ENCODE measurements at places on chromosomes 12 and 14.

GRCh38 chr12:22248571-22249115, 85.9 kb downstream of the ST8SIA1 start:
- no peak for DNase-seq

DNA sequence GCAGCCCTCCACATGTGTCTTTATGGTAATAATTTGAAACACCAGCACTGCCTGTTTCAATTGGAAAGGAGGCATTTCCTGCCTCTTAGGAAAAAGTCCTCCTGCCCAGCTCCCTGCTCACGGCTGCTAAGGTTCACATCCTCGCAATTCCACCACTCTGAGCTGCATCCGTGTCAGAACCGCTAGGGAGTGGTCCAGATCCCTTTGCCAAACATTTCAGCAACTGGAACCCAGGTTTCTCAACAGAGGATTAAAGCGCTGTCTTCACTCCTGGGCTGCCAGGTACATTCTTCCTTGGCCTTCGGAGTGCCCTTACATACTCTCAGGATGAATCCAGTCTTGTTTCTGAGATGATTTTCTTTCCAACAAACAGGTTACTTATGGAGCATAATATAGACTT, 23.3 kb downstream of the C14orf132 start:
- no peak for DNase-seq

DNA sequence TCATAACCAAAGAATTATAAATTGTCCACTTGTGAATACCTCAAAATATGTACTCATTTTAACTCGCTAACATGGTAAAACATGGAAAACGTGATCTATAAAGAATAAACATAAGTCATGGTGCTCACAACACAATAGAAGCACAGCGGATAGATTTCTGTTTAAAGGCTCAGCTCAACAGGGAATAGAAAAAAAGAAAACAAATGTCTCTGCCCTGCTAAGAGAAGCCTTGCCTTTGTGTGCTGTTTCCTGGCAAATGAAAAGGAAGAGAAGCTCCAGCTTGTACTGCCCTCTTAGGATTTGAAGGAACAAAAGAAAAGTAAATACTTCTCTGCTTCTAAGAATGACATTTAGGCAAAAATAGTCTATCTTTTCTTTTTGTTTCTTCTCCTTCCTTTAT, 121.0 kb upstream of the KRR1 start:
- no peak for DNase-seq

DNA sequence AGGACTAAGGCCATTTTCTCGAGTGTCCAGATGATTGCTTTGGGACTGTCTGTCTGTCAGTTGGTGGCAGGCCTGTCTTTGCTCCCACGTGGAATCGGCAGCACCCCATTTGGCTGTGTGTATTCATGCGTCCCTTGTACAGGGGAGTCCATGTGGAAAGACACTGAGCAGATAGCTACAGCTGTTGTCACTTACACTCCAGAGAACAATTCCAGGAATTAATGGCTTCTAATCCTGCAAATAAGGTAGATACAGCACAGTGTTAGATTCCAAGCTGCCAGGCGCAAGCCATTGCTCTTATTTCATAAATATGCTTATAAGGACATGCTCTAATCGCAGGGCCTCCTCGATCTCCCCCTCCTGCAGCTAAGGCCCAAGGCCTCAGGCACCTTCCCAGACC, 208.8 kb downstream of the VRK1 start:
- DNase-seq, result no peak

- DNase-seq, result no peak
Observed at GRCh38 chr14:24814346-24814745, 180.4 kb upstream of the GZMB start.

DNA sequence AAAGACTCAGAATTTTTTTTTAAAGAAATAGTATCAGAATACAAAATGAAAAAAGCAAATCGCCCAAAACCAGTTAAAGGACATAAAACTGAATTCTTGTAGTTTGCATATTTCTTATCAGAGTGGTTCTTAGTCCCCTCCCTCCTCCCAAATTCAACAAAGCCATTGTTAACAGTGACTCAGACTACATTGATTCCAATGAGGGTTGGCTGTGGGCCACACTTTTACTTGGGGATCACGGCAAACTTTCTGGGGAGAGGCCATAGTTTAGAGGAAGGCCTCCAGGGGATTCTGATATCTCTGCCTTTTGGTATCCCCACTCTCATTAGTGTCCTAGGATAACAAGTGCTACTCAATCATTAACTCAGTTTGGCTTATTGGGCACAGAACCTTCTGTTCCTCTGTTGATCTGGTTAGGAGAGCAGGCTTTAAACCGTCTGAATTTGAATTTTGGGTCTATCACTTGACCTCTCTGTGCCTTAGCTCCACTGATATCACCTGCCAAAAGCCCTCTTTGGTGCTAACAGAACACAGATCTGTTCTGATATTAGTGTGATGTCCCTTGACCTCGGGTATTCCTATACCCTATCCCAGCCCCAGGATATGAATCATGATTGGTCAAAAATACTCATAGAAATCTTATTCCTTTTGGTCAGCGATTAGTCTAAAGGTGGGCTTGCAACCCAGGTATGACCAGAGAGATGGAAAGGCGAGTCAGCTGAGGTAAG, 45.2 kb upstream of the APPL2 start:
- DNase-seq, result peak; percentile 19

DNA sequence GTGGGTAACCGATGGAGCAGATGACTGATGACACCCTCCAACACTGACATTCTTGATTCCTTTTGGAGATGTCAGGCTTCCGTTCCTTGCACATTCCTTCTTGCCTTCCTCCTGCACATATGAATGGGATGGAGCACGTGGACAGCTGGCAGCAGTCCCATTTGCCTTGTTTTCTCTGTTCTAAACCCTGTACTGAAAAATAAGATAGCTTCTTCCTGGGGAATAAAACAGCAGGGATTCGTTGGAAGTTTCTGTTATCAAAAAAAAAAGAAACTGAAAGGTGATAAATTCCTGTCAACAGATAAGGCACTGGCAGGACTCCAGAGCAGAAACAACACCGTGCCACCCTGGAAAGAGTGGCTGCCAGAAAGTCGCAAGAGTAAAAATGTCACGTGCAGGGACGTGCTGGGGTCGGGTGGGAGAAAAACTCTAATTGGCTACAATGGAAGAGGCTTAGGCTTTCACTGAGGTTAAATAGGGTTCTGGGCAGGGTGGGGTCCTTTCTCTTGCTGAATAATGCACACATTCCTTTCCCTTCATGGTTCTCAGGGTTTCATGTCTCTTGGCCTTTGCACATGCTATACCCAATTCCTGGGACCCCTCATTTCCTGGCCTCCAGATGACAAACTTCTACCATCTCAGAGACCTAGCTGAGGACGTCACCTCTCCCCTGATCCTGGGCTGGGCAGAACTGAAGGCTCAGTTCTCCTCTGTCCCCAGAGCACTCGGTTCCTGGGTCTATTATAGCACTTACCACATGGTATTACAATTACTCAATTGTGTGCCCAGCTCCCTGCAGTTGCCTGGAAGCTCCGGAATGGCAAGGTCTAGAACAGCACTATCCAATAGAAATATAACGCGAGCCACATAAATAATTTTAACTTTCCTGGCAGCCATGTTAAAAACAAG, 7.0 kb upstream of the NUAK1 start:
- DNase-seq, result peak; percentile 28

DNA sequence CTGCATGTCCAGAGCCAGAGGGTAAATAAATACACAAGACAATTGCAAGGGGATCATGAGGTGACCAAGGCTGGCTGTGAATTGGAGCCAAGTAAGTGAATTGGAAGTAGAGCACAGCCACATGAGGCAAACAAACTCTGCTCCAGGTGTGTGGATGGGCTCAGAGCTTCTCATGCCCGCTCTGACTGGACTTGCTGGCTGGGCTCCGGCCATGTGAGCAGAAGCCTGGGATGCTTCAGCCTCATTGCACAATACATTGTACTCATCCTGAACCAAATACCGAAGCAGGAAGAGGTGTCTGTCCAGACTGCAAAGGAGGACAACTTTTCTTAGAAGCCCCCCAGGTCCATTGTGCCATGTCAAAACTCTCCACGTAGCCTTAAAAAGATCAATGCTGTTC, 193.0 kb downstream of the TTC8 start:
- no peak for DNase-seq

DNA sequence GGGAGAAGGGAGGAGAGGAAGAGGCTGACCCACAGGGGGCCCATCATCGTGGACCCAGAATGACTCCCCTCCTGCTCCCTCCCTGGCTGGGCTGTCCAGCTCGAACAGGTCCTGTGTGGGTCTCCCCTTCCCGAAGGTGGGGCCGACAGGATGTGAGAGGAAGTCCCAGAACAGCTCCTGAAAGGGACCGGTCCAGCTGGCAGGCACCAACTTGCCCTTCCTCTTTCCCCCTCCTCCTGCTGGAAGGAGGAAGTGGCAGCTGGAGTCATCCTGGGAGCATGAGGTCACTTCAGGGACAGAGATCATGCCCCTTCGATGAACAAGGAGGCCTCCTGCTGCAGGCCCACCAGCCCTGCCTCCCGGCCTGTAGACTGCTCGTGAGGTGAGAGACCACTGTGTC, 35.0 kb upstream of the BEGAIN start:
- no peak for DNase-seq

DNA sequence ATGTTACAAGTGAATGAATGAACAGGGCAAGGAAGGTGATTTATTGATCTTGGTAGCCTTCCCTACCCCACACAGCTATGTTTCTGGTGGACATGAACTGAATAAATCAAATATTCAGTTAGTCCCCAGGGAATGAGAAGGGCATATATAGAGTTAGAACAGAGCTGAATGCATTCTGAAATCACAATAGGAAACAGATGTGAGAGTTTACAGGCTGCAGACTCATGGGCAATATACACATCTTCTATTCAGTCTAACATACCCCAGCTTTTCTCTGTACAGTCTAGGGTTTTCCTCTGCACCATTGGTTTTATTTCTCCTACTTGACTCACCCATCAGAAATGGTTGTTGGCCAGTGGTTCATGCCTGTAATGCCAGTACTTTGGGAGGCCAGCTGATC, 7.3 kb upstream of the STX2 start:
- DNase-seq, result no peak

DNA sequence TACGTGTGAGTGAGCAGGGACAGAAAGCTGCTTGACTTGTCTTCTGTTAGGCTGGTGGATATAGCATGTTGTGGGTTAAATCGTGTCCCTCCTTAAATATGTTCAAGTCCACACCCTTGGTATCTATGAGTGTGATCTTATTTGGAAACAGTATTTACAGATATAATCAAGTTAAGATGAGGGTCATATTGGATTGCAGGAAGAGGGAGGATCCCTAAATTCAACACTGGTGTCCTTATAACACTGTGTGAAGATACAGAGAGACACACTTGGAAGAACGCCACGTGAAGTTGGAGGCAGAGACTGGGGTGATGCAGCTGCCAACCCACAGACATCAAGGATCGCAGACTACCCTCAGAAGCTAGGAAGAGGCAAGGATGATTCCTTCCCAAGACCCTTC, 275.2 kb upstream of the SSTR1 start:
- no peak for DNase-seq

DNA sequence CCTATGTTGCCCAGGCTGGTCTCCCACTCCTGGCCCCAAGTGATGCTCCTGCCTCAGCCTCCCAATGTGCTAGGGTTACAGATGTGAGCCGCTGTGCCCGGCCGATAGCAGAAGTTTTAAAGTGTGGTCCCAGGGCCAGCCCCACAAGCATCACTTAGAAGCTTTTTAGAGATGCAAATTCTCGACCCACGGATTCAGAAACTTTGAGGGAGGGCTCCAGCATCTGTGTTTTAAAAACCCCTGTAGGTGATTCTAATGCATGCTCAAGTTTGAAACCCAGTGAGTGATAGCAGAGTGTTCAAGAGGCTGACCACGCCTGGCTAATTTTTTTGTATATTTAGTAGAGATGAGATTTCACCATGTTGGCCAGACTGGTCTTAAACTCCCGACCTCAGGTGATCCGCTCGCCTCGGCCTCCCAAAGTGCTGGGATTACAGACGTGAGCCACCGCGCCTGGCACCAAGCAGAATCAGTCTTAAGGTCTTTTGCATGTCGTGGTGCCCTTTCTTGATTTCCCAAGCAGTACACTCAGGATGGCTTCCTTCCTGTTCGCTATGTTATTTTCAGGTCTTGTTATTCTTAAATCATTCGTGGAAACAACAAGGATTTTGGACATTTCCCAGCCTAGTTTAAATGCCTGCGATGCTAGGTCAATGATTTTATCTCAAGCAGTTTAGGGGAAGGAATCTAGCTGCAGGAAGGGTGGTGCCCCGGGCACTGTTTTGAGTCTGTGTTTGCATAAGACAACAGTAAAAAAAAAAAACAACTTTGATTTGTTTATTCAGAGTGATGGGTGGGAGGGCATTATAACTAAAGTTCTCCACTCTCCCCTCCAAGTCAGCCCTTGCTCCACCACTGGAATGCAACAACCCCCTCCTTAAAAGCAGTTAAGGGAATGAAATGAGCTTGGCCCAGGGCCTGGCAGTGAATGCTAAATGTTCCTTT, 9.2 kb upstream of the RILPL2 start:
- DNase-seq, result peak; percentile 62

GRCh38 chr12:2501464-2502191, 293.1 kb upstream of the FKBP4 start:
- no peak for DNase-seq

- DNase-seq, result no peak
Observed at GRCh38 chr12:47698055-47698454, 7.8 kb downstream of the RPAP3 start.

GRCh38 chr12:14618983-14619382, 51.3 kb upstream of the PLBD1 start:
- DNase-seq, result peak; percentile 19

DNA sequence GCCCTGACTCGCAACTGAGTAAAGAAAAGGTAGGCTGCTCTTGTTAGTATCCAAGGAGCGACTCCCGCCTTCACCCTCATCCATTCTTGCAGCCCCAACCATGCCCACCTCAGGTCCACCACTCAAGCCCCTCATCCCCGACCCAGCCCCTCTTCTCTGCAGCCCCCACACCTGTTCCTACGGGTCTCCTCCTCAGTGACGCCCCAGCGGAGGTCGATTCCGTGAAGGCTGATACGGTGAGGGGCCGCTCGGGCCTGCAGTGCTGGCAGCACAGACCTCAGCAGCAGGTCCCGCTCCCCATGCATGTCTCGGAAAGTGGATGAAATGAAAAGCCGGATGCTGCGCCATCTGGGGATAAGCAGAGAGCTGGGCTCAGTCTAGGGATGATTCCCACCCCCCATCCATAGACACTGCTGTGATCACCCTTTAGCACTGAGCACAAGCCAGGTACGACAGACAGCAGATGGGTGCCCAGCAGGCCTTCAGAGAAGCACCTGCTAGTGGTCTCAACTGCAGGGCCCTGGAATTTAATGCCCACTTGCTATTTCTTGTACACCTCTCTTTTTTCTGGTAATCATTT, 26.9 kb downstream of the TEP1 start:
- DNase-seq, result no peak

DNA sequence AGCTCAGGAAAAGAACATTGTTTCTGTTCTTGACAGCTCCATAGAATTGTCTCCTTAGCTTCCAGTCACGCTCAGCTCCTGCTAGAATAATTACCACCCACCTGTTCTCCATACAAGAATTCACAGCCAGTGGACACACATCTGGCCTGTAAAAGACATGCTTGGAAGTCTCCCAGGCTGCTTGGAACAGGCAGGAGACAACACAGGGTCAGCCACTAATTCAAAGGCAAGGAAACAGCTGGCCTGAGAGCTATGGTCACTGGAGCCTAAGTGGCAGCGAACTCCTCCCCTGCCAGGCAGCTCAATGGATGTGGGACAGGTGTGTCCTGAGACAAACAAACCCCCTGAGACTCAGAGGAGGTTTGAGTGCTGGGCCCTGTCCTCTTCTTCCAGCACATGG, 22.9 kb upstream of the LTBP2 start:
- no peak for DNase-seq

Measured in EL (cell line).